ENCODE measurements at places on chromosomes 4 and X.

- no peak for DNase-seq
These were observed 180.6 kb downstream of the OPHN1 start for GRCh38 chrX:68252664-68253063.

- no peak for DNase-seq
These were observed 72.8 kb downstream of the NSUN7 start for GRCh38 chr4:40822420-40823166.

DNA sequence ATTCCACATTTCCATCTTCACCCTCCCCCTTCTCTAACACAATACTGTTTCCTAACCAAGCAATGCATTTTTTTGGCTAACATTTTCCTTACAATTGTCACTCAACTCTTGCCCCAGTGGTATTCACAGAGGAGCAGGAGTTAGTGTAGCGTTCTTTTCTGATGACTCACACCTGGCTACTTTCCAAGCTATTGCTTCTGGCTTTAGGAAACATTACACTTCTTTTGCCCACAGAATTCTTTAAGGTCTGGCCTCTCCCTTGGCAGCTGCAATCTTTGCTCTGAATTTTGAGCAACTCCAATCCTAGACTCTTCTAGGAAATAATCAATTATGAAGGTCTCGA is 27.5 kb upstream of the PDGFC start:
- no peak for DNase-seq

GRCh38 chrX:40582811-40583210 is 2.0 kb downstream of the ATP6AP2 start:
- no peak for DNase-seq

DNA sequence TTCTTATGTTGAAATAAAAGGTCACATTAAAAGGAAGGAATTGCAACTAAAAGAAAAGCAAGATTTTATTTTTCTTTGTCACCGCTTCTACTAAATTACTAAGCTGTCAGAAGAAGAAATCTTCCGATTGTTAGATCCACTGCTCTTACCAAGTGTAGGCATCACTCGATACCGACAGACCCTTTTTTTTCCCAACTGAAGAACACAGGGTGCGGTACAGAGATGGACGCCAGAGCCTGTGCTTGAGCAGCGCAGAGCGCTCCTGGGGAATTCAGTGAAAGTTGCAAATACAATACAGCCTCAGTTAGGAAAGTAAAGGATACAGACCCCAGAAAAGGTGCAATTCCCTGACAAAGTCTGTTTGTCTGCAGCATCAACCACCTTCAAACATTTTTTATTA is 94.9 kb upstream of the WDR17 start:
- no peak for DNase-seq

DNA sequence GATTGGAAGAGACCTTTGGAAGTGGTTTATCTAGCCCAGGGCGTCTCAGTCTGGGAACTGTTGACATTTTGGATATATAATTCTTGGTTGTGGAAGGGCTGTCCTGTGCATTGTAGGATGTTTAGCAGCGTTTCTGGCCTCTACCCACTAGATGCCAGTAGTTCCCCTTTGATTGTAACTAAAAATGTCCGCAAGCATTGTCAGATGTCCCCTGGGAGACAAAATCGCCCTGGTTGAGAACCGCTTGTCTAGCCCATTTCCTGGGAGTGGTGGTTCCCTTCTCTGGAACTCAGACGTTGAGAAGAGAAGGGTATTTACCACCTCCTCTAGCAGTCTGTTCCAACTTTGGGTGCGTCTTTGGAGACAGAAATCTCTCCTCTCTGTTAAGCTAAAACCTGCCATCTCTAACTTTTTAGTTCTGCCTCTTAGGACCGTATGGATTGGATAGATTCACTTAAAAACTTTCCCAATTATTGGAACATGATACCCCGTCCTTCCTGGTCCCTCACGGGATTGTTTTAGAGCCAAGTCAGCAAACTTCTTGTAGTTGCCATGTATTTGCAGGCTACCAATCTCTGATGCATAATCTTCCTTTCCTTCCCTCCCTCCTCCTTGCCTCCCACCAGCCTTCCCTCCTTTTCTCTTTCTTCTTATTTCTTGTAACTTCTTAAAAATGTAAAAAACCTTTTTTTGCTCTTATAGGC is 13.9 kb downstream of the TMEM165 start:
- DNase-seq = no peak

DNA sequence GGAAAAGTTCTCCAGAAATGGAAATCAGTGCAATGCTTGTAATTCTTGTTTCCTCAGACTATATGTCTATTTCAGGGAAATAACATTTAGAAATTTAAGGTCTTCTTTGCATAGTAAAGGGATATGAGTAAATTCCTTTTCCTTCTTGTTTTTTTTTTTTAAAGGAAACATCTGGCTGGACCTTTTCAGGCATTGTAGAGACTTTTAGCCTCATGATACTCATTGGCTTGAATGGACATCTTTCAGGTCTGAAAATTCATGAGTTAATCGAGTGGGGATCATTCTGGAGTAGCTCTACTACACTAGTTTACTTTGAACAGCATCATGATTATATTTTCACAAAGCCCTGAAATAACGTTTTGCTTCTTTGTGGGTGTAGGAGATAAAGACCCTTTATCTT is 88.6 kb upstream of the CBLL2 start:
- no peak for DNase-seq

DNA sequence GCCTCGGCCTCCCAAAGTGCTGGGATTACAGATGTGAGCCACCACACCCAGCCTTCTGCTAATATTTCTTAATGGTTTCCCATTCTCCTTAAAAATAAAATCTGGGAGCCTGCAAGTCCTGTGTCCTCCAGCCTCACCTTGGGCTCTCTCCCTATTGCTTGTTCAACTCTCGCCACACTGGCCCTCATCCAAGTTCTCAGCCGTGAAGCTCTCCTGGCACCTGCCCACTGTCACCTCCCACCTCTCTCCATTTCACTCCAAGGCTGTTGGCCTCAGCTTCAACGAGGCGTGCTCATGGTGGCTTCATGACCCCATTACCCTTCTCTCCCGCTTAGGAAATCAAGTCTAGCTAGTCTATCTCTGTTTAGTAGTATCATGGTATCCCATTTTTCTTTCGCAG is 9.5 kb upstream of the ETNPPL start:
- no peak for DNase-seq

DNA sequence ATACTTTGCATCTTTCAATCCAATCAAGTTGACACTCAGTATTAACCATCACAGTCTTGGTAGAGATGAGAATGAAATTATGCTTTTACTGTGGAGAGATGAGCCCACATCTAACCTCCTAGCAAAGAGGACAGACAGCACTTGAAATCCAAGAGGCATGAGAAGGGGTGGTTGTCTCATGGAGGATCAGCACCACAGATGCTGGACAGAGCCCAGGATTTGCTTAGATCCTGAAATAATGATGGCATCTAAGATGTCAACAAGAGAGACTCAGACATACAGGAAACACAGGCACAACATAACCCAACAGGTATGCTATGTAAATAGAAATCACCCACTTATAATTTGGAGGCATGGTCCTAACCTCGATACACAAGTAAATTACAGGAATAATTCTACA is 74.3 kb upstream of the VCX2 start:
- DNase-seq = no peak

GRCh38 chr4:70760662-70761061 is 38.9 kb downstream of the RUFY3 start:
- no peak for DNase-seq

GRCh38 chrX:47184486-47184885 is 9.1 kb upstream of the UBA1 start:
- DNase-seq = no peak

DNA sequence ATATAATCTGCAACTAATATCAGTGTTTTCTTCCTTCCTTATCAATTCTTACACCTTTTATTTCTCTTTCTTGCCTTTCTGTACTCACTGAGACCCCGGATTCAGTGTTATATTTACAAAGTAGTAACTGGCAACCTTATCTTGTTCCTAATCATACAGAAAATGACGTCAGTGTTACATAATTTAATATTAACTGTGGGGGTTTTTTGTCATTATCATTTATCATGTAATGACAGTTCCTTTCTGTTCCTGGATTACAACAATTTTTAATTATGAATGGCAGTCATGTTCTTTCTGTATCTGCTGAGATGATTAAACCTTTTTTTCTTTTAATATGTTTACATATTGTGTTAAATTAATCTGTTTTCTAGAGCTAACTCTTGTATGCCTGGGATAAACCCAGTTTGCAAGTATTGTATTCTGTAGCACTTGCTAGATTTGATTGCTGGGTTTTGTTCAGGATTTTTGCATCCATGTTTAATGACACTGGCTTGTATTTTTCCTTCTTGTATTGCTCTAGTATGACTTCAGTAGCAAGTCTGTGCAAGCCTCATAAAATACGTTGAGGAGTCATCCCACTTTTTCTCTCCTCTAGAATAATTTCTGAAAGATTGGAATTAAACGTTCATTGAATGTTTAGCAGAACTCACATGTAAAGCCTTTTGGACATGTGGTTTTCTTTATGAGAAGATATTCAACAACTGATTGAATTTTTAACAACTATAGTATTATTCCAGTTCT is 10.4 kb upstream of the HSPA4L start:
- DNase-seq = no peak

DNA sequence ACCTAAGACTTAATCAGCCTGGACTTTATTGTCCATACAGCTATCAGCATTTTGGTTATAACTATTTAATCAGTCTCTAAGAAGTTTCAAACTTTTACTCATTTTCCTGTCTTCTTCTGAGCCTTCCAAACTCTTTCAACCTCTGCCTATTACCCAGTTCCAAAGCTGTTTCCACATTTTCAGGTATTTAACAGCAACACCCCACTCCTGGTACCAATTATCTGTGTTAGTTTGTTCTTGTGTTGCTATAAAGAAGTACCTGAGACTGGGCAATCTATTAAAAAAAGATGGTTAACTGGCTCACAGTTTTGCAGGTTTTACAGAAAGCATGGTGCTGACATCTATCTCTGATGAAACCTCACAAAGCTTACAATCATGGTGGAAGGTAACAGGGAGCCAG is 195.6 kb downstream of the NPNT start:
- no peak for DNase-seq

- DNase-seq = no peak
These were observed 60.2 kb upstream of the PNPLA4 start for GRCh38 chrX:7987160-7988012.

GRCh38 chrX:148874636-148875246 is 374.3 kb downstream of the AFF2 start:
- DNase-seq = no peak

DNA sequence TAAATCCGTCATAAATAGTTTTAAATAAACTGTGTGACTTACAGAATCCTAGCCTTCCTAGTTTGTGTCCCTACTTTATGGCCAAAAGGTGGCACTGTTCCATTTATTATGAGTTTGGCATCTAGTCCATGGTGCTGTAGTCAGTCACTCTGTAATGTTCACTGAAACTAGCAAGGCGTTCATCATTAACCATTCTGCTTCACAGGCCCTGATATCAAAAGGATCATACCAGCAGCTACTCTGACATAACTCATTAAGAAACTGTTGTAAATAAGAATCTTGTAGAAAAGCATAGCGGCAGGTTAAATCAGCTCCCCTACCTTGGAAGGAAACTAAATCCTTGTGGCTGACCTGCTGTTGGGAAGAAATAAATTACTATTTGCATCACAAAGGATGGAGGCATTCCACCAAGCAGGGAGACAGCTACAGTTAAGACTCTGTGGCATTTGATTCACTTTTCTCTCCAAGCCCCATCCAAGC is 919.6 kb upstream of the DIAPH2 start:
- no peak for DNase-seq

DNA sequence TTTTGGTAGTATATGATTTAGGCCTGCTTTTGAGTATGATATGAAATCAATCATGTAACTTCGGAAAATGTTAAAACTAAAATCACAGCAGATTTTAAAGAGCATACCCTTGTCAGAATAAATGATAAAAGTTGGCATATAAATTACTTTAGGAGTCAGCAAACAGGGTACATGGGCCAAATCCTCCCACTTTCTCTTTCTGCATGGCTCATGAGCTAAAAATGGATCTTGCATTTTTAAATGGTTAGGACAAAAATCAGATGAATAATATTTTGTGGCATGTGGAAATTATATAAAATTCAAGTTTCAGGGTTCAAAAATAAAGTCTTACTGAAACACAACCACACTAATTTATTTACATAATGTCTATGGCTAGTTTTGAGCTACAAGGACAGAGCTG is 214.9 kb downstream of the GASK1B start:
- no peak for DNase-seq

GRCh38 chr4:158671665-158671914 is at the start of gene C4orf46:
Gene C4orf46 (minus strand): TSS chr4:158671887. CDS start chr4:158671801, 86 bp downstream.
- DNase-seq = no peak

GRCh38 chr4:92791871-92792440 is 488.2 kb downstream of the GRID2 start:
- DNase-seq = no peak

DNA sequence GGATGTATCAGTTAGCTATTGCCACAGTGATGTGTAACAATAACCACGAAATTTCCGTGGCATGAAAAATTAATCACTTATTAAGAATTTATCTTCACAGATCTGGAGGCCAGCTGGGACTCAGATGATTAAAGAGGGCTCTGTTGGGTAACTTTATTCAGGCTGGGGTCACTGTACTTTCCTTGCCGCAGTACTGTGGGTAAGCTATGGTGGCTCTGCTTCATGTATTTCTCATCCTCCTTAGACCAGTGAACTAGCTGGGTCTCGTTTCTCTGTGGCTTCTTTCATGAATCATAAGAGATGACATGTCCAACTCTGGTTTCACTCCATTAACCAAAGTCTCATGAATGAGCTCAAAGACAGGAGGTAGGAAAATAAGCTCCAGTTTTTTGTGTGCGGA is 13.5 kb downstream of the TEX13B start:
- DNase-seq = no peak

DNA sequence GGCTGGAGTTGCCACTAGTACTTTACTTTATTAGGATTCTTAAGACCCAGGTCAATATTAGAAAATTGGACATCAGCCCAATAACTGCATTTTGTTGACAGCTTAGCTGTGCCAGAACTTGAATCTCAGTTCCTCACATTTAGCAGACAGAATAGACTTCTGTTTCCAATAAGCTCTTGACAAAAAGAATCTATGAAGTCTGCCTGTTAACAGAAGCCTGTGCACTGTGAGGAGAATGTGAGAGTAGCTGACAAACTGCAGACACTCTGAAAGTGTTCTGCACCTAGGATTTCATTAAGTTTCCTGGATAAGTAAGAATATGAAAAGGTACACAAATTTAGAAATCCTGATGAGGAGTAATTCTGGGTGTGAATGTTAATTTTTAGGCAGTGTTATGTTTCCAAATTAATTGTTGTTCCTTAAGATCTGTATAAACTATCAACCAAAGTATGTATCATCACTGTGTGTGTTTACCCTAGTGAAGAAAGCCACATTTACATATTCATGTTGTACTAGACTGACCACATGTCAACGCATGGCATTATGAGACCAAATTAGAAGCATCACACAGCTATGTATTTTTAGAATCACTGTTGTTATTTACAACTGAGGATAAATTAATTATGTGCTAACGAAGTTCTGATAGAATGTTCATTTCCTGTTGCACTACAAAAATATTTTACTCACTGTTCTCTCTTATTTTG is 756.4 kb upstream of the IGFBP7 start:
- no peak for DNase-seq

GRCh38 chrX:7993873-7994272 is 66.7 kb upstream of the PNPLA4 start:
- DNase-seq = no peak
